Panc1 (cell line): ENCODE measurements at places on chromosomes 12 and 14.

- DNase-seq, result no peak
These were observed 9.8 kb downstream of the CHPT1 start for GRCh38 chr12:101707131-101707782.

GRCh38 chr12:54266852-54267251 lies 13.1 kb downstream of the CBX5 start:
- DNase-seq, result no peak

DNA sequence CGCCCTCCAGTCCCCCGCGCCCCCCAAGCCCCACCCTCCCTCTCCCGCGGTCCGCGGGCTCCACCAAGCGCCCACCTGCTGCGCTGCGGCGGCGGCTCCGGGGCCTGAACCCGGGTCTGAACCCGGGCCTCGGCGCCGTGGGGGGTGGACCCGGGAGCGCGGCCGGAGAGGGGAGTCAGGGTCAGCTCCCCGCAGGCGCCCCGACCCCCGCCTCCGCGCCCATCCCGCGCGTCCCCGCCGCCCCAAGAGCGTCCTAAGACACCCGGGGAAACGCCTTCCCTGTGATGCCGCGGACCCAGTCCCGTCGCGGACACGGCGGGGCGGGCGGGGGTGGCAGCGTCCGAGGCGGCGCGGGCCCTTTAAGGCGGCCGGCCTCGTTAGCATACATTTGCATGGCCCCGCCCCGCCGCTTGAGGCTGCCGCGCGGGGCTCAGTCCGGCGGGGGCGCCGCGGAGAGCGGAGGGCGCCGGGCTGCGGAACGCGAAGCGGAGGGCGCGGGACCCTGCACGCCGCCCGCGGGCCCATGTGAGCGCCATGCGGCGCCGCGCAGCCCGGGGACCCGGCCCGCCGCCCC lies at the start of gene MMP17:
MMP17 (plus strand) TSS at position 433 of the 574 bp plus-strand sequence; CDS start at position 535, 102 bp downstream.
- no peak for DNase-seq

DNA sequence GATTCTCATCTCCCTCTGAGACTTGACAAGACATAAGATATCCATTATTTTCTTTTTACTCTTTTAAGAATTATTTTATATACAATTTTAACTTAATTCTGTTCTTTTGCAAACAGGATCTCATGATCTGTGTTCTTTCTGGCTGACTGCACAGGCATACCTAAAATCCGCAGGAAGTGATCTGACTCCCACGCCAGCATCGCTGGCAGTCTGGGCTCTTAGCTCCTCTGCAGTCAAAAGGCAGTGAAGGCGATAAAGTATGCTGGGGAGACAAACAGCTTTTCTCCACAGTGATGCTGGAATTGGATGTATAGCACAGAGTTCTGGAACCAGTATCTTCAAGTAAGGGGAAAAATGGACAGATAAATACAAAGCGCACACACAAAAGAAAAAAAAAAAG lies 52.4 kb downstream of the DICER1 start:
- no peak for DNase-seq

GRCh38 chr14:33897878-33898535 lies 52.9 kb downstream of the EGLN3 start:
- no peak for DNase-seq

GRCh38 chr12:117042171-117042842 lies 56.9 kb downstream of the TESC start:
- DNase-seq, result no peak

DNA sequence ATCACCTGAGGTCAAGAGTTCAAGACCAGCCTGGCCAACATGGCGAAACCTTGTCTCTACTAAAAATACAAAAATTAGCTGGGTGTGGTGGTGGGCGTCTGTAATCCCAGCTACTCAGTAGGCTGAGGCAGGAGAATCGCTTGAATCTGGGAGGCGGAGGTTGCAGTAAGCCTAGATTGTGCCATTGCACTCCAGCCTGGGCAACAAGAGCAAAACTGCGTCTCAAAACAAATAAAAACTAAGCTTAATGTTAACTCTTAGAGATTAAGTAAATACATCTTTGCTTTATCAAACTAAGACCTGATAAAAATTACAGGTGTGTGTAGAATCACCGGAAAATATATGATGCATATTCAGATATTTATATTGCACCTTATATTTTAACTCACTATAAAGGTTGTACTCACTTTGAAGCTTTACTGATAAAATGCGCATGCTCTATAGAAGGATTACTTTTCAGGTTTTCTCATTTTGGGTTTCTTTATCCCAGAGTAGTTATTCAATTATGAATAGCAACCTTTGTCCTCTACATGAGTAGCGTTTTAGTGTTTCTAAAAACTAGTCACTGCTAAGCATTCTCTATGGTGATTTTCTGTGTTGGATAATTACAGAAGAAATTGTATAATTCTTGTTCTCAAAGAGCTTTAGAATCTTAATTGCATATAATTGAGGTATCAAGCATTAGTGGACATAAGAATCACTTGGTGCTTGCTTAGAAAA lies 9.4 kb downstream of the ARID4A start:
- DNase-seq, result no peak

GRCh38 chr14:29652571-29652970 lies 275.1 kb downstream of the PRKD1 start:
- DNase-seq, result no peak

GRCh38 chr14:81565441-81566290 lies 32.0 kb upstream of the SEL1L start:
- no peak for DNase-seq

GRCh38 chr14:67814821-67815220 lies 1.6 kb downstream of the ZFYVE26 start:
- no peak for DNase-seq
